Stimulated activated CD4-positive, alpha-beta T cell treated with anti-CD3 and anti-CD28 coated beads, Interleukin-1b, Interleukin-23, amount 100 ng/mL, for 48 hours (primary cell): ENCODE measurements at places on chromosomes 1 and 21.

DNA sequence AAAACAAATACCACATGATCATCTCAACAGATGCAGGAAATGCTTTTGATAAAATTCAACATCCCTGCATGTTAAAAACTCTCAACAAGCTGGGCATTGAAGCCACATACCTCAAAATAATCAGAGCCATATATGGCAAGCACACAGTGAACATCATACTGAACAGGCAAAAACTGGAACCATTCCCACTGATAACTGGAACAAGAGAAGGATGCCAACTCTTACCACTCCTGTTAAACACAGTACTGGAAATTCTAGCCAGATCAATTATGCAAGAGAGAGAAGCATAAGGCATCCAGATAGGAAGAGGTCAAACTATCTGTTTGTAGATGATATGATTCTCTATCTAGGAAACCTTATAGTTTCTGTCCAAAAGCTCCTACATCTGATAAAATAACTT lies 91.6 kb downstream of the DNAH14 start:
- DNase-seq: no peak

DNA sequence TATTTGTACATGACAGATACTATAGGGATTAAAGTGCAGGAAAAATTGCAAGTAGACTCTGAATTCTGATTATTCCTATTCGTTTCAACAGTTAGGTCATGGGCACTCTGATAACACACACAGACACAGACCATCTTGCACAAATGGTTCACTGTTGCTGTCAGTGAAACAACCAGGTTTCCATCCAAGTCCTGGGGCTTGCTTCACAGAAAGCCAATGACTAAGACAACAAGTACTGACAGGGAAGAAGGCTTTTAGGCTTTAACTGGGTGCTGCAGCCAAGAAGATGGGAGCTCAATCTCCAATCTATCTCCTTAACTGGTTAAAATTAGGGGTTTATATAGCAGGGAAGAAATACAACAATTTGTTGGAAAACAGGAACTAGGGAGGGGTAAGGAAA lies 57.6 kb downstream of the RIMS3 start:
- DNase-seq: no peak

DNA sequence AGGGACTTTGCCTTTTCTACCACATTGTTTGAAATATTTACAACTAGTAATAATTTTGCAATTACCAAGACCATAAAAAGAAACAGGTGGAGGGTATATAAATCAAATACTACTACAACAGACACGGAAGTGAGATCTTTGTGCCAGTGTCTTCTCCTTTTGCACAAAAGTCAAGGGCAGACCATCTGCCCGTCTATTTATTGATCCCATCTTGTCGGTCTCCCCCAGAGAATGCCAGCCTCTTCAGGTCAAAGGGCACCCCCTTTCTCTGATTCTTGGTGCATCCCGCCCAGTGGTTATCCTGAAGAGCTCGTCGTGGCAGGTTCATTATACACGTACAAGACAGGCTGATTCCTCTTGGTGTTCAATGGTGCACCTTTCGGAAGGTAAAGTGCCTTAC lies 4.8 kb upstream of the PDE9A start:
- DNase-seq: no peak

- no peak for DNase-seq
Measured at GRCh38 chr1:108897865-108898720, 21.3 kb downstream of the GPSM2 start.

DNA sequence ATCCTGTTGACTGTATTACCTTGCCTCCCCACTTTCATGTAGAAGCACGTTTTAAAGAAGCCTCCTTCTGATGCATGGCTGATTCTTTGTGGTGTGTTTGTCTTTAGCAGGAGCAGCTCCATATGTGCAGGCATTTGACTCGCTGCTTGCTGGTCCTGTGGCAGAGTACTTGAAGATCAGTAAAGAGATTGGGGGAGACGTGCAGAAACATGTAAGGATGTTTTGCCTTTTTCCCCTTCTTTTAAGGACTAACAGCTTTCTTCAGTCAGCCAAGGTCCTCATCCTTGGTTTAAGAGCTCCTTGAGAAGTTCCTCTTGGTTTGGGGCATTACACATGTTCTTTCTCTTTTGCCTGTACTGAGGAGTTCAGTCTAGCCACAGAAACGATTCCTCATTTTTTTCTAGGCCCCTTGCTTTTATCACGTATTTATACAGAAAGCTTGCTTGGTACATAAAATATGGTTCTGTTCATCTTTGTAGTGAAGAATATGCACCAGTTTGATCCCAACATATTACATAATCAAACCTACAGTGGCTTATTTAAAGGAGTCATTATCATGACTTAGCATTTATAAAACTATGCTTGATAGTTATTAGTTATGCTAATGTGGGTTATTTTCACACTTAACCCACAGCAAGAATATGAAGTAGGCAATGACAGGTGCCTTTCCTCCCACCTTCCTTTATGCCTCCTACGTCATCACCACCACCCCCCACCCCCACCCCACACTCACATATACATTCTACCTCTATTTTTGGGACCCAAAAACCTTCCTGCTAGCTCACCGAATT lies 19.6 kb downstream of the CAP1 start:
- no peak for DNase-seq

- no peak for DNase-seq
Measured at GRCh38 chr1:210010161-210010560, 72.1 kb downstream of the SYT14 start.

DNA sequence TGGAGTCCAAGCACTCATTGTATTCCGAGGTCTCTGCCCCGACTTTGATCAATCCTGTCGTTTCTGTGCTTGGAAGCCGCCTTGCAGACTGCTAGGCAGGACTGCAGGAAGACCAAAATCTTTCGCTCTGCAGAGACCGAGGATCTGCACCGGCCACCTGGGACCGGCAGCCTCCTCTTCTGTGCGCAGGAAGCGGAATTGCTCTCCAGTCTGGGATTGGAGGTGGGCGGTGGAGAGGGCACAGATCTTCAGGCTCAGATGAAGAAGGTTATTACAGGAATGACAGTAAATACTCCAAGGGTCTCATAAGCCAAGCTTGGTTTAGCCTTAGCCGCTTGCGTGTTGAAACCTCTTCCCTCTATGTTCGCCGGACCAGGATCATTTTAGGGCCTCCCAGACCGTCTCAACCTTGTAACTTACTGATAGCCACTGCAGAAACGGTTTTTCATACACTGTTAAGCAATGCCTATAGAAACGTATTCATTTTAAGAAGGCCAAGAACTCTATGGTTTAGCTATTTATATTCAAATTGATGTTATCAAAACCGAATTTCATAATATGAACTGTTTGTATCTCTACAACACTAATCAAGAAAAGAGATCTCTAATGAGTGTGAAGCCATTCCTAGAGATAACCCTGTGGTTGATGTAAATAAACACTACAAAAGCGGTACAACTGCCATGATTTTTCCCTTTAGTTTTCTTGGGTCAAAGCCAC lies 1.1 kb downstream of the MIA3 start:
- no peak for DNase-seq

DNA sequence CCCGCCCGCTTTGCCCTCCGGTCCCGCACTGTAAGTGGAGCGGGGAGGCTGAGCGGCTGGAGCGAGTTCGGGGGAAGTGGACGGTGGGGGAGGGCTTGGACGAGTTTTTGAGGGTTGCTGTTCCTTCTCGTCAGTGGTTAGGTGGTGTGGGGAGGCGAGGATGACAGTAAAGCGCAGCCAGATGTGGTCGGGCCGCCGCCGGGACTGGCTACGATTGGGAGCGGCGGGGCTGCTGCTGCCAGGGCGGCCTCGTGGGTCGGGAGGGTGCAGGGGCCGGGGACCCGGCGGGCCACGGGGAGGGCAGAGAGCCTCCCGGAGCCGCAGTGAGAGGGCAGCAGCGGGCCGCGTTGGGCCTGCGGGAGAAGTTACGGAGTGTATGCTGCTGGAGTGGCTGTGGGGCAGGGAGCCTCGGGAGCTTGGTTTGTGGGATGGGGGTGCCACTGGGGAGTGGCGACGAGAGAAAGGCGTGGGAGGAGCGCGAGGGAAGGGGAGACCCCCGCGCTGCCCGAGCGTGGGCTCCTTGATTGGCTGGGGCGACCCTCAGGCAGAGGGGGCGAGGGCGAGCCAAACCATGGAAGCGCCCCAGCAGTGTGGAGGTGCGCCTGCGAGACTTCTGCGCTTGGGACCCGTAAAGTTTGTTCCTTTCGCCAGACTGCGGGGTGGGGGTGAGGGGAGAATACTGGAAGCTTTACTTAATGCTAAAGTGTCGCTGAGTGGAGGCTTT lies 2.1 kb downstream of the ADGRL2 start:
- no peak for DNase-seq

DNA sequence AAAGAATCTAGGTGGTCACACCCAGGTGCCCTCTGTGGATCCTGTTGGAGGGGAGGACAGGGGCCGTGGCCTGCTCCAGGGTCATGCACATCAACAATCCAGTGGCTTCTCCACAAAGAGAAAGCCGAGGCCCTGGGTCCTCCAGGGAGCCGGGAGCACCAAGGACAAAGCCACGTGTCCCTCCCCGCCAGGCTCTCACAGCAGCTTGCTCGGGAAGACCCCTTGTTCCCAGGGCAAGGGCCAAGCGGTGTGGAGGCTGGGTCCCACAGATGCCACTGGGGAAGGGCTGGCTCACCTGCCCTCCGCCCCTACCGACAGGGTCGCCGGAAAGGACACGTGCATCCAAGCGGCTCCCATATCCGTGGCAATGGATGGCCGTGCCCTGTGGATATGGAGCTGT lies 192.9 kb upstream of the VAMP3 start:
- no peak for DNase-seq

DNA sequence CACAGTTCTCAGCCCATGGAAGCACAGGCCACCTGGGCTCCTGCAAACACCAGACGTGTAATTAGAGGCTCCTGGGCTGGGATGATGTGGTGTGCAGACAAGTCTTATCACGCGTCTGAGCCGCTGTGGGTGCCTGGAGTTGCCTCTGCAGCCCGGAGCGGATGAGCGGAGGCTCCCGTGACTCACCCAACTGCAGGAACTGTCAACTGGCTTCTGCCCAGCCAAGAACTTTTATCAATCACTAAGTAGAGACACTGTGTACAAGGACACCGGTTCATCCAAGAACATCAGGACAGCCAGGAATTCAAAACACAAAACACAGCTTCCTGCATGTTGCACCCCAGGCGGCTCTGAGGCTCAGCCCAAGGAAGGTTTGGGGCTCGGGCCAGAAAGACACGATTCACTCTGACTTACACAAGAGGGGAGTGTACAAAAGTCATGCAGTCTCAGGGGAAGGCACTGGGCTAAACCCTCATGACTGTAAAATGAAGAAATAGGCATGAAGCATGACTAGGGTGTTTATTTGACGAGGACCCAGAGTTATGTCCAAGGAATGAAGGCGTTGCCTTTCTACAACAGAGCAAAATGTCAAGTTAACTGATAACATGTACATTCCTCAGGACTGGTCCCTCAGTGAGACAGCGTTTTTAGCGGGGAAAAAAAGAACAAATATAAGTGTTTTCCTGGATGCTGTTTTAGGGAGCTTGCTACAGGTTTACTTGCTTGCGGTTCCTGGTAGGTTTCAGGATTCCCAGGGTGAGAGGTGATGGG lies 21.1 kb downstream of the ERRFI1 start:
- no peak for DNase-seq

DNA sequence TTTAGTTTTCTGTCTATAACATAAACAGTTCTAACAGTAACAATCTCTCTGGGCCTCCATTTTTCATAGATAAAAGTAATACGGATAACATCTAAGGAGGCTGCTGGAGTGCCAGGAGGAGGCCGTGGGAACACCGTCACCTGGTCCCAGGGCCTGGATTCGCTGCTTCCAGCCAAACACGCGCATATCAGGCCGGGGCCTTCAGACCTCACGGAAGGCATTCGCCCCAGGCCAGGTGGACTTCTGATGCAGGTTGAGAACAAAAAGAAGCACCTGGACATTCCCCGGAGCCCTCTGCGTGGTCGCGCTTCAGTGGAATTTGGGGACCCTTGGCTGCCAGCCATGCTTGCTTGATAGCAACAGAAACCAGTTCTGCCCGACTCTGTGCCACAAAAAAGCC lies 113.1 kb upstream of the GUCA2B start:
- DNase-seq: no peak
